Activated naive CD4-positive, alpha-beta T cell treated with anti-CD3 and anti-CD28 coated beads for 36 hours (primary cell): ENCODE measurements at places on chromosomes 6 and 20.

- no peak for DNase-seq
Measured at GRCh38 chr6:155387481-155387880, 68.2 kb downstream of the NOX3 start.

- DNase-seq: no peak
Measured at GRCh38 chr6:46251583-46252339, 81.0 kb upstream of the ENPP5 start.

DNA sequence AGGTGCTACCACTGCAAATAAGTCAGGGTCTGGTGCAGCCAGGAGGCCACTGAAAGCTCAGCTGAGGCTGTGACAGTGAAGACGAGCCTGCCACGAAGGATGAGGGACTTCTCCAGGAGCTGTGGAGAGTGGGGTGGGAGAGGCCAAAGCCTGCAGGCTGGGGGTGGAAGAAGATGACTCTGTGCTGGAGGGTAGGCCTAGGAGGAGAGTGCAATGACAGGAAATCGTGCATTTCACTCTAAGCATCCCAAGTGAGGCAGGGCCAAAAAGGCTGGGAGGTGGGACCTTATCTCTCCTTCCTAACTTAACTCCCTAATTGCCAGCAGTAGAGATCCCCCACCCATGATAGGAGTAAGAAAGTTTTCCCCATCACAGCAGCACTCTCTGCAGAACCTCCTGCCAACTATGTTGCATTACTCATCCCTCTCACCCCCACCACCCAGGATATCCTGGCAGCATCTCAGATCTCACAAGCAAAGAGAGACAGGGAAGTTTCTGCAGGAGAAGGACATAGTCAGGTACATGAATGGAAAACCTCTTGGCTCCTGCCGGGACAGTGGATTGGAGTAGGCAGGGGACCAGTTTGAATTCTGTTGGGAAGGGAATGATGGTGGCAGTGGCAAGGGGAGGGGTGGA lies 466.2 kb downstream of the CDH26 start:
- DNase-seq: no peak

- DNase-seq: no peak
Measured at GRCh38 chr20:17636523-17637412, 45.3 kb downstream of the RRBP1 start.

GRCh38 chr20:62576815-62577489 lies 65.4 kb upstream of the SLCO4A1 start:
- no peak for DNase-seq

DNA sequence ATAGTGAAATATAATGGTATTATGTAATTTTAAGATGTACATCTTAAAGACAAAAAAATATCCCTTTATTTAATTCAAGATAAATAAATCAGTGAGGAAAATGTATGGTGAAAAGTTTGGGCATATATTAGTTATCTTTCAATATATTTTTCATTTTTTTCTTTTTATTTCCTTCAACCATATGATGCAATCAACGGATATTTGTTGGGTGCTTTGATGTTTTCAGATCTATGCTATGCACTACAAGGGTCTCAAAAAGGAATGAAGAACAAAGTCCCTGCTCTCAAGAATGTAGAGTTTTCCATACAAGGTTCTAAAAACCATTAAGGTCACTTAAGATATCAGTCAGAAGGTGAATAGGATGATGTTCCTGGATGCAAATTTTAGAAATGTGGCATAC lies 258.0 kb downstream of the KHDC1L start:
- no peak for DNase-seq

- peak; percentile 54 for DNase-seq
Measured at GRCh38 chr6:52995913-52996645, 995 bp upstream of the GSTA4 start.

GRCh38 chr6:118667988-118668387 lies 16.6 kb upstream of the CEP85L start:
- DNase-seq: no peak

DNA sequence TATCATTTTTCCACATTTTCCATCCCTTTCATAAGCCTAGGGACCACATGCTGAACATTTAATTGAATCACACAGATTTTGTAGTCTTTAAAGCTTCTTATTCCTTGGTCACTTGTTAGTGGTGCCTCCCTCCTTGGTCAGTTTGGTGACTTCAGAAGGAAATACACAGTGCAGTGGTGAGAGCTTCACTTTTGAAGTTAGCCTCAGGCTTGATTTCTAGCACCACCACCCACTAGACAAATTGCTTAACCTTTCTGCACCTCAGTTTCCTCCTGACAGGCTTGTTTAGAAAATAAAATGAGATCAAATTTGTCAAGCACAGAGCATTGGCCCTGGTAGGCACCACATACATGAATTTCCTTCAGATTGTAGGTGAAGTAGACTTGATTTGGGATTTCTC lies 91.7 kb downstream of the FOXO3 start:
- DNase-seq: no peak

DNA sequence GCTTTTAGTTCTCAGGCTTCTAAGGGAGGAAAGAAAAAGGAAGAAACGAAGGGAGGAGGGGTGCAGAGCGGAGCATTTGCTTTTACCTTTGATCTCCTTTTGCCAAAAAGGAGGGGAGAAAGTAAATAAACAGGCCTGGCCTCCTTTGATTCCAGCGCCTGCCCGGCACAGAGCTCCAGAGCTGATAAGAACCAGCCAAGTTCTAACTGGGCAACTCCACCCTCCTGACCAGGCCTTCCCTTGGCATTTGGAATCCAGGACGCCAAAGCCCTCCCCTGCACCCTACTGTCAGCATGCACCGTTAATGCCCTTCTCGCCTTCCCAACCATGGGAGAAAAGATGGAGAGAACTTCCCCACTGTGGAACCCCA lies 120.8 kb upstream of the PTPN1 start:
- no peak for DNase-seq

- DNase-seq: no peak
Measured at GRCh38 chr6:138500867-138501446, 1.7 kb upstream of the NHSL1 start.

DNA sequence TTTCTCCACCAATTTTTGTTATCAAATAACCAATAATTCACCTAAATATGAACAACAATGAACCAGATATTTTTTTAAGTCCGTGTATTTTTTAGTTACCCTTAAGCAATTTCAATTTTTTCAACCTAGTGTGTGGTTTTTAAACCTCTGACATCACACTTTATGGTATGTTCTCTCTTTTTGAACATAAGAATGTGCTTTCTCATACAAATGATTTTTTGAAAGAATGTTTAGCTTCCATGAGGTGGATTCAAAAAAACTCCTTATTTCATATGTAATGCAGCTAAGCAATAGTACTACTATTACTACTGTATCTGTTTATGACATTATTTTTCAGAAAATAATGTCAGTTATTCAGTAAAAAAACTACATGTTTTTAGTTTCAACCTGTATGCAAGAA lies 19.4 kb upstream of the MEI4 start:
- DNase-seq: no peak

GRCh38 chr20:48294196-48294595 lies 508.9 kb upstream of the SULF2 start:
- DNase-seq: no peak

DNA sequence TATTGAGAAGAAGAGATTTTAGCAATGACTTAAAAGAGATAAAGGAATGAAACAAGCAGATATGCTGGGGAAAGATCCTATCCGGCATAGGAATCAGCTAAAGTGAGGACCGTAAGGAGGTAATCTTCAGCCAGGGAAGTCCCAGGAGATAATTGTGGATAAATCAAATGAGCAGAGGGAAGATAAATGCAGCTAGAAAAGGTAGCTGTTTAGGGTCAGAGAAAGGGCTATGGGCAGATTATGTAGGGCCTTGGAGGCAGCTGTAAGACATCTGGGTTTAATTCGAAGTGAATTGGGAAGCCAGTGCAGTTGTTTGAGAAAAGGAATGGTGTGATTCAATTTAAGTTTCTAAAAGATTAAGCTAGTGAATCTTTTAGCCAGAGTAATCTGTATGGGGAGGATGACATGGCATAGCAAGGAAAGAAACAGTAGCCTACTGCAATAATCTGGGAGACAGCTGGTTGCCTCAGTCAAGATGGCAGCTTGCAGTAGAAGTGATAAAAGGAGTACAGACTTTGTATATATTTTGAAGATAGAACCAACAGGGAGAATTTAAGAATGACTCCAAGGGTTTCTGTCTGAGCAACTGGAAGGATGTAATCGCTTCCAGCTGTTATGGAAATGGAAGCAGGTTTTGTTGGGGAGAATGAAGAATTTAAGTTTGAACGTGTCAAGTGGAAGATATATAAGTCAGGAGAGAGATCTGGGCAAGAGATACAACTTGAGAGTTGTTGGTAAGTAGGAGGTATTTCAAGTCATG lies 552.3 kb upstream of the FLRT3 start:
- DNase-seq: no peak

DNA sequence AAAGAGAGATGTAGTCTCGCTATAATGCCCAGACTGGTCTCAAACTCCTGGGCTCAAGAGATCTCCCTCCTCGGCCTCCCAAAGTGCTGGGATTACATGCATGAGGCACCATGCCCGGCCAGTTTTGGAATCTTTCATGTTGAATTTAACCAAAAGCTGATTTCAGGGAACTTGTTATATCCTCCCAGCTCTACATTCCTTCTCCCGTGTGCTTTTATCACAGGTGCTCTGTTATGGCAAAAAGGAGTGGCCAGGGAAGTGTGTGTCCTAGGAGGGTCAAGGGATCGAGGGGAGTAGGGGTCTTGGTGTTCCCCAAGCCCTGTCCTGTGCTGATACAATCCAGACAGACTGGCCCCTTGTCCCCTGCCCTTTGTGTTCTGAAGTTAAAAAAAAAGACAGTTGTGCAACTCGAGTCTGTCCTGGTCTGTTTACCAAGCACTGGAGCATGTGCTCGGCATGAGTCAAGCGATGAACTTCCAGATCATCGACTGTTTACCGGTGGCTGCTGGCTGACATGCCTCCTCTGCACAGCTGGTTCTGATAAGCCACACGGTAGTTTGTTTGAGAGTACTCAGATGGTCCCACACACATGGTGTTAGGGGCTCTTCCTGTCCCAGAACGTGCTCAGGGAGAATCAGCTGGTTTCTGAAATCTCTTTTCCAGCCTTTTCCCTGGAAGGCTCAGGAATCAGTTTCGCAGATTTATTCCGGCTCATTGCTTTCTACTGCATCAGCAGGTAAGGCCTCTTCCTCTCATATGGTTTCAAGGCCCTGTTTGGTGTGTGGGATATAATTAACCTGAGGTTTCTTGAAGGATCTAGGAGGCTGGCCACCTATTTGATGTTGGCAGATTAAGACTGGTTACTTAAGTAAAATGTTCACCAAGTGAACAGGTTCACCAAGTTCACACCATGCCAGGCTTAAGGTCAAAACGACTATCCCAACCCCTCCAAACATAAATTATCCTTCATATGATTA lies 52.6 kb upstream of the NAA20 start:
- no peak for DNase-seq
